Activated naive CD4-positive, alpha-beta T cell (primary cell): ENCODE measurements at places on chromosomes 4 and X.

GRCh38 chr4:88591787-88592599, at the start of gene HERC3:
Gene HERC3, plus strand, starts transcription at chr4:88592480. Its CDS starts 13,344 bp downstream, at chr4:88605824.
- DNase-seq = peak; percentile 65

DNA sequence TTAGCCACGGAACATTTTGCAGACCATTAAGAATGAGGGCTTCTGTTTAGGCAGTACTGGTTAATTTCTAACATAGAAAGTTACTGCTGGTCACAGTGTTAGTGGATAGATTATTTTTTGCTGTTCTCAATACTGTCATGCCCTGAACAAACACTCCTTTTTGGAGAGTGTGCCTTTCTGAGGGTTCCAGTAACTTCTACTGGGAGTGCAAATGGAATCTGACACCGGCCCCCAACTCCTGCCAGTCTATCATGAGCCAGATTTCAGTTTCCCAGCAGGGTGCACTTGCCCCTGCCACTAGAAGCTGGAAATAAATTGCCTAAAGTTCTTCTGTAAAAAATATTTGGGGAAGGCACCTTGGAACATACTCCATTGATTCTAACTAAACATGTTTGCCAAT, 224.4 kb upstream of the GPC4 start:
- DNase-seq = no peak

- DNase-seq = no peak
Measured at GRCh38 chr4:170193496-170193895, 103.7 kb upstream of the AADAT start.

- no peak for DNase-seq
Measured at GRCh38 chr4:69489856-69490255, 5.8 kb downstream of the UGT2B4 start.

DNA sequence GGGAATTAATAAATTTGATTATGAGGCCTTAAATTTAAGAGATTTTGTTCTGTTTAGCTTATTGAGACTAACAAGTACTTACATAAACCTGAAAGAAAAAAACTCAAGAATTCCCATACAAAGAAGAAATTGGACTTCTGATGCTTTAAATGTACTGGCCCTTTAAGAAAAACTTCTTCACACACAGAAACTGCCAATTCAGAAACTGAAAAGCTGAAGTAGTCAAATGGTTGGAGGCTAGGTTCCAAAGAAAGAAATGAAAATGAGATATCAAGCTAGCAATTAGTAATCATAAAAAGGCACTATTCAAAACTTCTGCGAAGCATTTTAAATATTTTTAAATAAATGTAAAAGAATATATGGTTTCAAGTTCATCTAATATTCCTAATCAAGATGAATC, 151.3 kb downstream of the THOC2 start:
- DNase-seq = no peak

DNA sequence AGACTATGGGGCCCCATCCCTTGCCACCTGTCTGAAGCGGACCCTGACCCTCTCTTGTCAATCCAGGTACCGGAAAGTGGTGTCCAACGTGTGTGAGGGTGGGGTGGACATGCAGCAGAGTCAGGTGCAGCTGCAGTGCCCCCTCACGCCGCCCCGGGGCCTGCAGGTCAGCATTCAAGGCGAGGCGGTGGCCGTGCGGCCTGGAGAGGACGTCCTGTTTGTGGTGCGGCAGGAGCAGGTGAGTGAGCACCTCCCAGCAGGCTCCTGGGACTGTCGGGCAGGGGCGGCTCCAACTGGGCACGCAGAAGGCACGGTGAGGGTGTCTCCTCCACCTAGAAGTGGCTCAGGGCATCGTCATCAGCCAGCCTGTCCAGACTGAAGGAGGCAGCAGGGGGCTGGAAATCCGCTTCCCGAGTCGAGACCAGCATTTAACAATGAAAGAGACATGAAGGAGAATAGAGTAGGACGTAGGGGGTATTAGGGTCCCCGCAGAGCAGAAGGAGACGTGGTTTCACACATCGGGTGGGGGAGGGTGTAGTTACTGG, 221.6 kb downstream of the AFAP1 start:
- DNase-seq = no peak

- DNase-seq = no peak
Measured at GRCh38 chr4:4881432-4881831, 22.0 kb downstream of the MSX1 start.

DNA sequence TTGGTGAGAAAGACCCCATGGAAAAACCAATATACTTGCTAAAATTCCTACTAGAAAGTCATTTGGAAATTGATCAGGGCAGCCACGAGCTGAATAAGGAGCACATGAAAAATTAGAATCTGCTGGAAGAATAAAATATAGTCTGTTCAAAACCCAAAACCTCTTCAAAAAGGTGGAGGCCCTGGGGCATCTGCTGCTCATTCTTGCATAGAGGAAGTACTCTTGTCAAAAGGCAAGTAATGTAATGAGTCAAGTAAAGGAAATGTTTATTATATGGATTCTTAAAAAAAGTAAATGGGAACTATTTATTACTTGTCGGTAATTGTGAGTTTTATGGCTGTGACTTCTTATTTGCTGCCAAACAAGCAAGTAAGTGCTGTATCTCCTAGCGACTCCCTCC, 109.5 kb downstream of the GK start:
- no peak for DNase-seq

GRCh38 chrX:28998609-28999135, 411.4 kb downstream of the IL1RAPL1 start:
- no peak for DNase-seq

DNA sequence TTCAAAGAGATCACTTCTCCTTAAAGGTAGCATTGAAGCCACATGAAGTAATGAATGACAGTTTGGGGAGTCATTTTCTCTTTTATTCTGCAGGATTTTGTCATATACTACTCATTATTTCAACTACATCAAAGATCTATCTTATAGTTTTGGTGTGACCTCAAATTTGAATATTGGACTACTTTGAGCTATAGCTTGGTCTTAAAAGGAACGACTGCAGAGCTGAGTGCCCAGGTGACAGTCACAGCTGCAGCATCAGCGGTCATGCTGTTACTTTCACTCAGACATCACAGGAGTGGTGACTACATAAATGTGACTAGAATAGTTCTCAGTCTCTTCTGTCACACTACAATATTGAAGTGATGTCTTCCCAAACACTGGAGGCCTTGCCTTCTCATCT, 10.7 kb upstream of the SPCS3 start:
- no peak for DNase-seq

- DNase-seq = no peak
Measured at GRCh38 chrX:71578253-71579135, at the start of gene GCNA. Gene GCNA, plus strand, starts transcription at chrX:71578437. Its CDS starts 2,385 bp downstream, at chrX:71580822.

DNA sequence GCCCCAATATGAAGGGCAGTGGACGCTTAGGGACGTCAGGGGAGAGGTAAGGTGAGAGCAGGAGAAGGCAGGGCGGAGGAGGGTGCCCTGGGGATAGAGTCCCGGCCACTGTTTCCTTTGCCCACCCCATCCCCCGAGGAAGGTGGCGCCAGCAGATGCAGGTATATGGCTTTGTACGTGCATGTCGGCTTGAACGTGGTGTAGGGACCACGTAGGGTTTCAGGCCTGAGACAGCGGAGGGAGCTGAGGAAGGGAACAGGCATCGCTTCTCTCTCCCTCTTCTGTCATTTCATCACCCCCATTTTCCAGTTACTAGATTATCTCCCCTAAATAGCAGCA, 97.9 kb downstream of the PHKA2 start:
- no peak for DNase-seq

- DNase-seq = no peak
Measured at GRCh38 chr4:68338625-68339024, 11.3 kb downstream of the YTHDC1 start.

DNA sequence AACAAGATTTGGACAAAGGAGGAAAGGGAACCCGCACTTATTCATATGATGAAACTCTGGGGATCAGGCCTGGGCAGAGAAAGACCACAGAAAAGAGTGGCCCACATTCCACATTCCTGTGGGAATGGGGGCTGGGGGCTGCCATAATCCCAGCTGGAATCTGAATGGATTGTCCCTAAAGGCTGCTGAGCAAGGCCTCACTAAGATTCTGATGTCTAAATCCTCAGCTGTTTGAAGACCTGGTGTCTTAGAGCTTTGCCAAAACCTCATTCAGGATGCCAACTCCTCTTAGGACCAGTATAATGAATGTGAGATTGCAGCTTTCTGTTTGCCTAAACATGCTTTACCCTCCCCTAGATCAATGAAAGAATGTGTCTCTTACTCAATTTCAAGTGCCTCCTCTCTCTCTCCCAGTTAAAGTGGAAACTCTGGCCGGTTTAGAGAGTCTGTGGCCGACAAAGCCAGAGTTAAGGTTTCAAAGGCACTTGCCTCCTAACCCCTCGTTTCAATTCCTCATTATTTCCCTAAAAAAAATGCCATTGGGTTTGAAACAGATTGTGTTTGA, 33.3 kb upstream of the GPC4 start:
- DNase-seq = no peak

DNA sequence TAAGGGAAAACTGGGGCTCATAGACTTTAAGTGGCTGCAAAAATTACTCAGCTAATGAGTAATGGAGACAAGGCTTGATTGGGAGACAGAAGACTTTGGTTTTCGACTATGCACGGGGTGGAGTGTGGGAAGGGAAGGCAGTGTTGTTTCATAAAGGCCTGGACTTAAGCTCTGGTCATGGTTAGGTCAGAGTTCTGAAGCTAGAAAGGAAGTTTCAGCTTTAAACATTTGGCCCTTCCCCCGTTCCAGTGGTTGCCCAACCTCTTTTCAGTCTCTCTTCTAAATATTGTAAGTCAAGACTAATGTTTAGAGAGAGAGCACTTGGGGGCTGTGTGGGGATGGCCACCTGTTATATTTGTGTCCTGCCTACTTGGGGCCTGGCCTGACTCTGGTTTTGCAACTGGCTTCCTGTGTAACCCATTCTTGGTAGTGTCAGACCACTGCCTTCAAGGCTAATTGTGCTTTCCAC, 21.0 kb downstream of the MSN start:
- DNase-seq = no peak

- DNase-seq = peak; percentile 53
Measured at GRCh38 chrX:80807992-80808735, 1.5 kb downstream of the BRWD3 start.

GRCh38 chrX:139795196-139795595, 87.2 kb upstream of the MCF2 start:
- DNase-seq = no peak

- DNase-seq = no peak
Measured at GRCh38 chrX:124530803-124531202, 184.4 kb downstream of the SH2D1A start.

GRCh38 chr4:27973700-27974099, 1113.1 kb downstream of the STIM2 start:
- DNase-seq = no peak

GRCh38 chrX:19789782-19790181, 97.6 kb downstream of the SH3KBP1 start:
- no peak for DNase-seq

DNA sequence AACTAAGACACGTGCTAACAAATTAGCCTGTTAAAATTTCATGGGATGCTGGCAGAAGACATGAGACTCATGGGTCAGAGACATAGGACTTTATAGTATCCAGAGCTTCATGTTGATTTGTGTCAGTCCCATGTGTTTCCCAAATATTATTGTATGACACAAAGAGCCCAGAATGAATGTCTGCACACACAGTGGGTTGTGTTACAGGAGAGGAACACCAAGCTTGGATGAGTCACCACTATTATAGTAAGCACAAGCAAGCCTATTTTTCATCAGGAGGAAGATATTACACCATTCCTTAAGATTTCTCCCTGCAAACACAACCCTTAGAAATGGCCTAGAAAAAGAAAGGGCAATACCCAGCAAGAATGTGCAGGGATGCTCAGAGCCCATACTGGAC, 15.4 kb downstream of the BBS12 start:
- DNase-seq = no peak

DNA sequence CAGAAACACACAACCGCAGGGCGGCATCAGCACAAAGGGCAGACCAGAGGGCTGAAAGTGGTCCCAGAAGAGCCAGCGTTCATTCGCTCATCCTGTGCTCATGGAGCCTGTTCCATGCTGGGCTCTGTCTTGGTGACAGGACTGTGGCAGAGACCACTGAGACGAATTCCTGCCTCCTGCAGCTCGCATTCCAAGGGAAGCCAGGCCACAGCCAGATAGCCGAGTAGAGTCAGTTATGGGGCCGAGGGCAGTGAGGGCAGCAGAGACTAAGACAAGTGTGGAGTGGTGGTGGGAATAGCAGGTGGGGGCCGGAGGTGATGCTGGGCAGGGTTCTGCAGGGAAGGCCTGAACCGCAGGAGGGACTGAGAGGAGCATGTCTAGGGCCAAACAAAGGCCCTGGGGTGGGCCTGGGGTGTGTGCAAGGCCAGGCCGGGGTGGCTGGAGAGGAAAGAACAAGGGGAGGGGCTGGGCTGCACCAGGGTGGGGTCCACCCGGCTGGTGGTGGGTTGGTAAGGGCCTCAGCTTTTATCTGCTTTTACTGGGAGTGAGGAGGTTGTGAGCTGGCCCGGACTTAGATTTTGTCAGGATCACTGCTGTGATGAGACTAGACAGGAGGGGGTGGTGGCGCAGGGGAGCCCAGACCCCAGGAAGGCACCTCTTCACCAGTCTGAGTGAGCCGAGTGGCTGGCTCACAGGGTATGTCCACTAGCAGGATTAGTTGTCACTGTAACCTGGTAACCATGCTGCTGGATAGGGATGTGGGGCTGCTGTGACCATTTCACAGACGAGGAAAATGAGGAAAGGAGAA, 6.3 kb downstream of the PSAPL1 start:
- no peak for DNase-seq

DNA sequence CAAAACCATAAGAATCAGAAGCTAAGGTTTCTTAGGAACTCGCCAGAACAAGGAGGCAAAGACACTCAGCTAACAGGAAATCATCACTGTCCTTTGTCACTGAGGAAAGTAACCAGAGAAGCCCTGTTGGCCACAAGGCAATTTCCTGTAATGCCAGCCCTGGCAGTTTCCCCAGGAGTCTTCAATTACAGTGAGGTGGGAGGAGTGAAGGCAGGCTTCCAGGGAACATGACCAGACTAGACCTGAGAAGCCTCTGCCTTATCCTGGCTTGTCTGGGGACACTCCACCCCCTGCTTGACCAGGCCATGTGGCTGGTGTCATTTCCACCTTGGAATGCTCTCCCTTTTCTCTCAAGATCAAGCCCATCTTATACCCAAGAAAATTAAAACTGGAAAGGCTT, 125.3 kb downstream of the COL4A6 start:
- no peak for DNase-seq

DNA sequence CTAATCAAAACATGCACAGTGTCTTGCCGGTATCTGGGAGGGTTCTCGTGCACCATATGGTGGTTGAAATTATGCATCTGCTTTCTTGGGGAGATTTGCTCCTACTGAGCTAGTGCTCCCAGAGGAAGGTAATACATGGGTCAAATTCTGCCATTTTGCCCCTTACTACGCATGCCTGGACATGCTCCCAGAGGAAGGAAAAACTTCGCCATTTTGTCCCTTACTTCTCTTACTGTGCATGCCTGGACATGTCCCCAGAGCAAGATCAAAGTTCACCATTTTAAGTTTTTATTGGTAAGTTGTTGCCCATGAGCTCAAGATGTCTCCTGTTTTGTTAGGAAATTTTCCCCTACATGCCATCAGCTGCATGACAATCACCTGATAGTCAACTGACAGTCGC, 252.1 kb upstream of the KLHL4 start:
- no peak for DNase-seq
